ENCODE measurements at places on chromosomes 2 and 18. TPM values are rescaled to one million over a fixed set of nuclear protein-coding genes. Genes with fewer than 3 reads are reported as not detected.

DNA sequence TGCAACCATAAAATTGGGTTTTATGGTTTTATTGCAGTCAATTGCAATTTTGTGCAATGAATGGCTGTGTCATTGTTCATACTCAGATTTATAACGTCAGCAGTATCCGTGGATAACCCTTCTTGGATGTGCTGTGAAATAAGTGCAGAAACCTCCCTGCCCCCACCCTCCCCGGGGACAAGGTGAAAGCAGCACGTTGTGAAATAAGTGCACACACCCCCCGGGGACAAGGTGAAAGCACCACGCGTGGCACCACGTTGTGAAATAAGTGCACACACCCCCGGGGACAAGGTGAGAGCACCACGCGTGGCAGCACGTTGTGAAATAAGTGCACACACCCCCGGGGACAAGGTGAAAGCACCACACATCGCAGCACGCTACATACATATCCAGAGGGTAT is 93.6 kb upstream of the NFATC1 start:
- H3K27ac ChIP-seq = no peak overlapping the region
- no peak overlapping the region for H3K4me3 ChIP-seq
- no peak for DNase-seq
- H3K27me3 ChIP-seq = no peaks in the 10 kb centered on the region
- no peaks in the 10 kb centered on the region for H3K4me1 ChIP-seq
- peaks cover 4% of the 10 kb centered on the region for H3K36me3 ChIP-seq

GRCh38 chr2:24971536-24972314 is at the start of gene DNAJC27:
DNAJC27 (minus strand) TSS chr2:24971955; CDS start chr2:24971904, 51 bp downstream.
- H3K4me1 ChIP-seq = peaks cover 13% of the 10 kb centered on the region
- peak; percentile 99 for DNase-seq
- H3K4me3 ChIP-seq = peak within 1 kb of the TSS; percentile 95
- H3K36me3 ChIP-seq = peaks cover 1% of the 10 kb centered on the region
- H3K27me3 ChIP-seq = no peaks in the 10 kb centered on the region

The ACMSD gene
- not detected for total RNA-seq

GRCh38 chr2:121014876-121015275 is 270.1 kb downstream of the TFCP2L1 start:
- H3K27ac ChIP-seq = no peak overlapping the region
- peaks cover 11% of the 10 kb centered on the region for H3K27me3 ChIP-seq
- no peaks in the 10 kb centered on the region for H3K36me3 ChIP-seq
- no peak for DNase-seq

DNA sequence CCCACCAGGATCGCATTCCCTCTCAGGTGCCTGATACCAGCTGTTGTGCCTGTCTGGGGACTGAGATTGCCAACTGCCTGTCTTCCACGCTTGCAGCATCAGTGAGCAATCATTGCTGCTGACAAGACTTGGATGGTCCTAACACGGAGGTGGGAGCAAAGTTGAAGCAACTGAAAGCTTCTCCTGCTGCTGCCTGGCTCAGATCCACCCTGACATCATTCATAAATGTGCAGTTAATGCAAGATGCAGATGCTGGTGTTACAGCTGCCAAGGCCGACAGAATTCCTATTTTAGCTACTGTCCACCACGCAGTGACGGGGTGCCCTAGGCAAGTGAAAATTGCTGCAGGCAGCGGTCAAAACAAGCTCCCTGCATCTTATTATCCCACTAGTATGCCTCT is 131.4 kb downstream of the VWC2L start:
- no peak overlapping the region for H3K4me3 ChIP-seq
- no peak overlapping the region for H3K27ac ChIP-seq
- DNase-seq = no peak
- H3K4me1 ChIP-seq = no peaks in the 10 kb centered on the region
- no peaks in the 10 kb centered on the region for H3K27me3 ChIP-seq

The ICOS gene
- total RNA-seq = 32.2 TPM

DNA sequence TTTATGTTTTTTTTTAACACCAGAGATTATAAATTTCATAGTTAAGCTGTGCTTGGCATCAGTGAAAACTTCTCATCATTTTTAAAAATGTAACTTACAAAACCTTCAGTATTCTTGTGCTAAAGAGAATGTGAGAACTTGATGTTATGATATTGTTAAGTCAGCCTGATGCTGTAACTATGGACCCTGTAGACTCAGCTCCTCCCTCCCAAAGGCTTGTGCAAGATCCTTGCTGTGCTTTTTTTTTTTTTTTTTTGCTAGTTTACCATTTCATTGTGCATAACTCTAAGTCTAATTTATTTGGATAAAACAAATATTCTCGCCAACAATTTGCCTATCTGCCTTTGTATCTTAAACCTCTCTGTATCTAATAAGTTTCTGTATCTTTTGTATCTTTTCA is 12.9 kb upstream of the TFPI start:
- H3K4me3 ChIP-seq = no peak overlapping the region
- no peaks in the 10 kb centered on the region for H3K27me3 ChIP-seq
- no peaks in the 10 kb centered on the region for H3K36me3 ChIP-seq
- no peak for DNase-seq
- H3K27ac ChIP-seq = no peak overlapping the region

DNA sequence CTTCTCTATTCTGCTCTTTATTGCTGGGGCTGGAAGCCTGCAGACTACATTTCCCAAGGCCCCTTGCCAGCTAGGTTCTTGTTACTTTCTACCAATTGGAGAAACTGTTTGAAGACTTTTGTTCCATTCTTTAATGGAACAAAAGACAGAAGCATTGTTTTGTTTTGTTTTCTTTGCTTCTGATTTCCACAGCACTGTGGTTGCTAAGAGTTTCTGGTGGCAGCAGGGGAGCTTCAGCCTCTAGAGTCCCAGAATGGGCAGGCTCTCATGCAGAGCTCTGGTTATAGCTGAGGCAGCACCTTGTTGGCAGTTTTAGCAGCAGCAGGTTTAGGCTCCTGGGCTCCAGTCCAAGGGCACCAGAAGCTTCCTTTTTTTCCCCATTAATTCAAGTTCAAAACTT is 234.3 kb downstream of the ETAA1 start:
- H3K27me3 ChIP-seq = peaks cover 2% of the 10 kb centered on the region
- DNase-seq = no peak
- H3K4me1 ChIP-seq = no peaks in the 10 kb centered on the region
- H3K4me3 ChIP-seq = no peak overlapping the region
- H3K36me3 ChIP-seq = no peaks in the 10 kb centered on the region

- H3K4me1 ChIP-seq = no peaks in the 10 kb centered on the region
- H3K27me3 ChIP-seq = no peaks in the 10 kb centered on the region
- H3K4me3 ChIP-seq = no peak overlapping the region
- no peak overlapping the region for H3K27ac ChIP-seq
- no peaks in the 10 kb centered on the region for H3K36me3 ChIP-seq
Measured at GRCh38 chr18:25038261-25038660, 313.7 kb downstream of the ZNF521 start.

- no peaks in the 10 kb centered on the region for H3K36me3 ChIP-seq
- no peak for DNase-seq
- no peak overlapping the region for H3K27ac ChIP-seq
- no peaks in the 10 kb centered on the region for H3K4me1 ChIP-seq
Measured at GRCh38 chr2:188189356-188189755, 102.3 kb upstream of the GULP1 start.
